SW480 (cell line): ENCODE measurements at places on chromosomes 1 and 21.

DNA sequence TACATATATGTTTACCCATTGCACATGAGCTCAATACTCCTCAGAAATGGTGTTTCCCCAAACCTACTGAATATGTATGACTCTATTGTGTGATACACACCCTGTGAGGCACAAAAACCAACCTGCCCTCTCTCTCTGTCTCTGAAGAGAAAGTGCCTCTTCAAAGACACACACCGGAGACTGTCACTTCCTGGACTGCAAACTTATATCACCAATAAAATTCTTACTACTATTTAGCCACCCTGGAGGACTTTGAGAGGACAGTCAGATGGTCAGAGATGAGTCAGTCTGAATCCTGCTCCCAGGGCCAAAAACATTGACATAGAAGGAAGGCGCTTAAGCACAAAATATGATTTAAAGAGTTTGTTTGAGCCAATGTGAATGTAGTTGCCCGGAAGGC is 110.4 kb downstream of the PPIAL4G start:
- no peak for DNase-seq

GRCh38 chr1:41631154-41631553 is 146.7 kb upstream of the EDN2 start:
- no peak for DNase-seq

GRCh38 chr1:81806432-81806770 is 5.7 kb downstream of the ADGRL2 start:
- DNase-seq, result no peak

- no peak for DNase-seq
Measured at GRCh38 chr1:104266612-104267011, 516.9 kb downstream of the AMY1C start.

DNA sequence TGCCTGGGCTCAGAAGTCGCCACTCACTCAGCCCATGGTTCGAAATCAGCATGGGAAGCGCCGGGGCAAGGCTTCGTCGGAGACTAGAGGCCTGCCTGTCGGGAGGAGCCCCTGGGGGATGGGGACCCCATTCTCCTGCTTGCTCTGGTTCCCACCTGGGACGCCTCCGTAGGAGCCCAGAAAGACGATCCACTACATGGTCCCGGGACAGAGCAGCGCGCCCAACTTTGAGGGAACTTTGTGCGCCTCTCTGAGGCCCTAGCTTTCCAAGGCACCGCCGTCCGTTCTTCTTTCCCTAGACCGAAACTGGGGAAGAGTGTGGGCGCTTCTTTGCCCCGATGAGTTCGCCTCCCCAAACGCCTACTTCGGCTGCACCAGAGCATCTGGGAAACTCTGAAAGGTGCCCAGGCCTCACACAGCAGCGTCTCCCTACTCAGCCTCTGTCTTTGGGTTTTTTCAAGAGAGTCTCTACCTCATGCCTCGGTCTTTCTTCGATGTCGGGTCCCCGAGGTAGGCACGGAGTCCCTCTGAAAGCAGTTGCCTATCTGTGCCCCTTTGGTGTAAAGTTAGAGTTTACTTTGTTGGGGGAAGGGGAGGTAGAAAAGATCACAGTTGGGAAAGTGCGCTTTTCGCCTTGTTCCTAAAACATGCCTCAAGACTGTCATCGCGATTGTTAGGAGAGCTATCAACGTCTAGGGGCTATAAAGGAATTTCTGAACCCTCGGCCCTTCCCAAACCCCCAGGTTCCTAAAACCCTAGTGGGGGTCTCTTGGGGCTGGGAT is 14.0 kb downstream of the NR5A2 start:
- no peak for DNase-seq

DNA sequence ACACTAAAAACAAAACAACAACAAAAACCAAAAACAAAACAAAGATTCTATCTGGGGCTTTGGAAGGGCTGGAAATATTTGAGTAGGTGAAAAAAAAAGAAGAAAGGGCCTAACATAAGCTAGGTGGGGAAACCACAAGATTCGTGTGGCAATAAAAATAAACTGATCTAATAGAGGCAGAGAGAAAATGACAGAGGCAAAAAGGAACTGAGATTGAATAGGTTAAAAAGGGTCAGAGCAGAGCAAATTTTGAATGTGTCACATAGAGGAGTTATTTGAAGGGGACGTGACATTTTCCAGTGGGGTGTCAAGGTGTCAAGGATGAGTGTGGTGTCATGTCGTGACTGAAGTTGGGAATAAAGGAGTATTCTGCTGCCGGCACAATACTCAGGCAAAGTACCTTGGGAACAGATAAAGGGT is 65.2 kb upstream of the RALGPS2 start:
- DNase-seq, result no peak

- DNase-seq, result no peak
Measured at GRCh38 chr1:8394456-8395321, 76.8 kb downstream of the SLC45A1 start.

DNA sequence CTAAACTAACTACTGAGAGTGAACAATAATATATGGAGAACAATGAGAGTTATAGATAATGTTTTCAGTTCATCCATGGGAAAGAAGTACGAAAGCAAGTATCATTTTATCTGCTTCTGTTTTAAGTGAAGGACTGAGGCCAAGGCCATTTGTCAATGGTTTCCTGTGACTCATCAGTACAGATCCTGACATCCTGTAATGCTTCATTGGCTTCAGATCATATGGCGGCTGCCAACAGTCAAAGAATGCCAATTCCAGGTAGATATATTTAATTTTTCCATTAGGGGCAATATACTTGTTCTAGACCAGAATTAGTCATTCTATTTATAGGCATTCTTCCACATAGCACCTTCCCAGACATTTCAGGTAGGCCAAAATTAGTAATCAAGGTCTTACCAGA is 97.3 kb downstream of the USH2A start:
- DNase-seq, result peak; percentile 4

DNA sequence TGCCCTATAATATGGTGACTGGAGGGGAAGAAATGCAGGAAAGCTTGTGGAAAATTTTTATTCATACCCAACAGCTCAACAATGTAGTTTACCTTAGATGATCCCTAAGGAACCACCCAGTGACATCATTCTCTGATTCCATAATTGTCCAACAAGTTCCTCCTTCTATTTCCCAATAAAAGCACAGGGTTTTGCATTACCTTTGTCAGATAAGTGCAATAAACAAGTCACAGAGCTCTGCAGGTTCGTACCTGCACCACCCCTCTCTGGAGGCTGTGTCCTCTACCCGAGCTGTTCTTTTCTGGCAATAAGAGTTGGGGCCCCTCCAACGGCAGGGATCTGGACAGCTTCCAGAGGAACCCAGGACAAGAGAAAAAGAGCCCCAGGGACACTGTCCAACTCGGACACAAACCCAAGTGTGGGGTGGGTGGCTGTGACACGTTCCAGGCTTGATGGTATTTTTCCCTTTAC is 38.8 kb downstream of the RCAN1 start:
- no peak for DNase-seq

DNA sequence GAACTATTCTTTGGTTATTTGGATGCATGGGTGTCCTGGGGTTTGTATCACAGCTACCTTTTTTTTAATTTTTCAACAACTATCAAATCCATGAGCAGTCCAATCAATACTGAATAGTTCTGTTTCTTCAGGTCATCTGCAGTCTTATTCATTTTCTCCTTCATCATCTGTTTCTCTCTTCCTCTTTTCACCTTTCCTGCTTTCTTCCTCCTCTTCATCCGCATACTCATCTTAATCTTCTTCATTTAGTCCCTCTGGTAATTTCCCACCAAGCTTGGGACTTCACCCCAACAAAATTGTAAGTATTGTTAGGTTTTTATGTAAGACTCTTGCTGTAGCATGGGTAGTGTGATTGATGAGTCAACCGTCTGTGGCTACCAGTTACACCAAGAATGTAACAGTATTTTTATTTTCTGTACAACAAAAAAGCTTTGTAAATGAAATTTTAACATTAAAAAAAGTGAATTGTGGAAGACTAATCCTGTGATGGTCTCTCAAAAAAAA is 184.1 kb upstream of the RNPC3 start:
- DNase-seq, result no peak

DNA sequence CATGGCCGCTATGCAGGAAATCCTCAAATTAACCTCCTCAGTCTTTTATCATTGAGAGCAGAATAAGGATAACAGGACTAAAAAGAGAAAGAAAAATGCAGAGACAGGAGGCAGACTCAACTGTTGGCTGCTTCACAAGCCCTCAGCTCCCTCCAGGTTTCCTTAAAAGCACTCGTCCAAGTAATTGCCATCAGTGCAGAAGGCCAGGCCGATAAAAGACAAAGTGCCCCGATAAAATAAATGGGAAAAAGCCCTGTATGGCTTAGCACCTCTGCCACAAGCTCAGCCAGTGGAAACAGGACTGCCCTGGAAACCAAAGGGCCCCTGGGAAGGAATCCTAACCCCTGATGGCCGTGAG is 8.1 kb downstream of the S100A6 start:
- no peak for DNase-seq

- DNase-seq, result no peak
Measured at GRCh38 chr1:23459338-23459757, 24.6 kb downstream of the ASAP3 start.

DNA sequence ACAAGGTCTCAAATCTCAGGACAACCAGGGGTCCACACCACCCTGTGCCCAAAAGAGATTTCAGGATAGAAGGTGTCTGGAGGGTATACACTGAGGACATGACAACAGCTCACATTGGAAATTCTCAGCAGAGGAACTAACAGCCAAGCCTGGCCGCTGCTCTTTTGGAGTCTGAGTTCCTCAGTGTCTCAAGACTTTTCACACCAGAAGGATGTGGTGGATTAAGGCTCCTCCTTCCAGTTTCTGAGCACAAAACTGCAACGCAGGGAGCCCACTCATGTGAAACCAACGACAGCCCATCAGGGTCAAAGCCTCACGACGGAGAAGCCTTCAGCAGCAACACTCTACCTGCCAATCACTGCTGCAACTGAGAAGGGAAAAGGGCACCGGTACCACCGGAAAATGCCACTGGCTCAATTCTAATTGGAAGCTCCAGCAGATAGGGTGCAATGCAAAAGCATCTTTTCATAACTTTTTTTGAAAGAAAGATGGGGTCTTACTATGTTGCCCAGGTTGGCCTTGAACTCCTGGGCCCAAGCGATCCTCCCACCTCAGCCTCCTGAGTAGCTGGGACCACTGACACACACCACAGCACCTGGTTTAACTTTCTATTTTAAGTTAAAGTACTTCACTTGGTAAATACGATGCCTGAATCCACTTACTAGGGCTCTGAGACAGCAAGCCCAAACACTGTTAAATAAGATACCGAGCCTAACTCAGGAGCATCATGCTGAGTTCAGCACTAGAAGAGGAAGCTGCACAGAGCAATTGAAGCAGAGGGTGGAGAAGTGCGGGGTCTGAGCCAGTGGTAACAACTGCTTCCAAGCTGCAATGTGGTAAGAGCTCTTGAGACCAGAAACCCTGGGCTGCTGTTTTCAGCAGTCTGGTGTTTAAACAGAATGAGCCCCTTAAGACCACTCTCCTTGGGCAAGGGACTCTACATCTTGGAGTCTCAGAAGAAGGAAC is 7.8 kb downstream of the CAPZB start:
- DNase-seq, result no peak

DNA sequence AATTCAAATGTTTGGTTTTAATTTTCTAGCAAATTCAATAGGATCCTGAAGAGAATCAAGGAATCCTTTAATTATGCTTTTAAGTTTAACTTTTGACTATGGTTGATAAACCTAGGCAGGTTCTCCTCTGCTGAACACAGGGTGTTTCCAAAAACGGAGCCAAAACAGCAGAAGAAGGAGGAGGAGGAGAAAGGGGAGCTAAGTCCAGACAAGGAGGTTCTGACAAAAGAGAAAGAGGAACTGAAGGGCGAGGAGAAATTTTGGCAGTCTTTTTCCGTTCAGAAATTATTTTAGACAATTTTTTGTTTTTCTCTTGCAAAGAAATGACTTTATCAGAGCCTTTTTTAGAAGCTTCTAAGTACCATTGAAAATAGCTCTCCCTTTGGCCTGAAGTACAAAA is 33.2 kb upstream of the FNBP1L start:
- DNase-seq, result no peak

DNA sequence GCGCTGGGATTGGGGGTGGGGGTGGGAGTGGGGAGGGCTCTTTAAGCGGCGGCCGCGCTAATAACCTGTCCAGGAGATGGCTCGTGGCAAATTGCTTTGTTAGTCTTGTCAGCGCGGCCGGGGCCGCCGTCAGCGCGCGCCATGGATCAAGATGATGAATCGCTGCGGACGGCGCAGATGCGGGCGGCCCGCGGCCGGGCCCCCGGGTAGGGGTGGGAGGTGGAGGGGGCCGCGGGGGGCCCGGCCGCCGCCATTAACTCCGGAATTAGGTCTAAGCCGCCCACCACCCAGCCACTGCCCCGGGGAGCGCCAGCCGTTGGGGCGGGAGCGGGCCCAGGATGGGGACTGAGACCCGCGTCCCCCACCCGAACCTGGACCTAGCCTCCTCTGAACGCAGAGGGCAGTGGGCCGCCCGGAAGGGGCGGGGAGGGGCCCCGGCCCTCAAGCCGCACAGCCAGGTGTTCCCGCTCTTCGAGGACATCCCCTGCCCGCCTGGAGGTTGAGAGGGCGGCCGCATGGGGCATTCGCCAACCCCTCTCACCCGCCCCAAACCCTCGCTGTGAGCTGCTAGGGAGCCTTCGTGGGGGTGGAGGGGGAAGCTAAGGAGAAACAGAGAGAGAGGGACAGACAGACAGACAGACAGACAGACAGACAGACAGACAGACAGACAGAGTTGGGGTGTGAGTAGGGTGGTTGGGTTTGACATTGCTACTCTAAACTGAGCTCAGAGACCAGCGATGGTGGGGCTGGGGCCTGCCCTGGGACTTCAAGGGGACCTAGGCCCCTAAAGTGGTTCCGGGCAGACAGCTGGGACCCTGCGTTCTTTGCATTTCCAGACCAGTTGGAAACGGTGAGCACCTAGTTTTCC is 3.8 kb upstream of the DMBX1 start:
- no peak for DNase-seq

GRCh38 chr1:148263128-148263905 is 111.2 kb upstream of the NBPF11 start:
- DNase-seq, result peak; percentile 95

DNA sequence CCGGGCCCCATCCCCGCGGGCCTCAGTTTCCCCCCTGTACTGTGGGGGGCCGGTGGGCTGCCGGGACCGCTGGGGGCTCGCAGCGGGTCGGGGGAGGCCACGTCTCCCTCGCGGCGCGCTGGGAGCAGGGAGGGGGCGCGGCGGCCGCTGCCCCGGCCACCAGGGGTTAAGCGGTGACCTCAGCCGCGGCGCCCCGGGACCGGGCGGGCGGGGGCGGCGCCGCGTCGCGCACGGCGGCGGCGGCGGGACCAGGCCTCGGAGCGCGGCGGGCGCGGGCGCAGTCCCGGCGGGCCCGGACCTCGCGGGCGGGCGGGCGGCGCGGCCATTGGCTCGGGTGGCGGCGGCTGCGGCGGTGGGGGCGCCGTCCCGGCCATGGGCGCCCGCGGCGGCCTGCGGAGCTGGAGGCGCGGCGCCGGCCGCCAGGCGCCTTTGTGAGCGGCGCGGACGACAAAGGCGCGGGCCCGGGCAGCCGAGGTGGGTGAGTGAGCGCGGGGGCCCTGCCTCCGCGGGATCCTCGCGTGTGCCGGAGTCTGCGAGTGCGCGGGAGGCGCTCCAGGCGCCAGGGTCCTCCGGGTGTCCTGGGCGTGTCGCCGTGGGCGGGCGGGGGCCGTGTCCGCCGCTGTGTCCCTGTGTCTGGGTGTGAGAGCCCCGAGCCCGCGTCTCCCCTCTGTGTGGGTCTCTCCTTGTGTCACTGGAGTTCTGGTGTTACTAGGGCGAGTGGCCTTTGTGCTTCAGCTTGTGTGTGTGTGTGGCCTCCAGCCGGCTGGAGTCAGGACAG is at the start of gene ARHGEF10L:
Gene ARHGEF10L, plus strand, starts transcription at position 222 of the 778 bp plus-strand sequence. CDS start 40,898 bp downstream, outside the sequence.
- no peak for DNase-seq

- DNase-seq, result no peak
Measured at GRCh38 chr1:195958131-195958530, 650.1 kb downstream of the KCNT2 start.
